ENCODE measurements at places on chromosomes 12 and 14.
A peak's percentile ranks its signal among the peaks of the same experiment; 100 is the strongest.

DNA sequence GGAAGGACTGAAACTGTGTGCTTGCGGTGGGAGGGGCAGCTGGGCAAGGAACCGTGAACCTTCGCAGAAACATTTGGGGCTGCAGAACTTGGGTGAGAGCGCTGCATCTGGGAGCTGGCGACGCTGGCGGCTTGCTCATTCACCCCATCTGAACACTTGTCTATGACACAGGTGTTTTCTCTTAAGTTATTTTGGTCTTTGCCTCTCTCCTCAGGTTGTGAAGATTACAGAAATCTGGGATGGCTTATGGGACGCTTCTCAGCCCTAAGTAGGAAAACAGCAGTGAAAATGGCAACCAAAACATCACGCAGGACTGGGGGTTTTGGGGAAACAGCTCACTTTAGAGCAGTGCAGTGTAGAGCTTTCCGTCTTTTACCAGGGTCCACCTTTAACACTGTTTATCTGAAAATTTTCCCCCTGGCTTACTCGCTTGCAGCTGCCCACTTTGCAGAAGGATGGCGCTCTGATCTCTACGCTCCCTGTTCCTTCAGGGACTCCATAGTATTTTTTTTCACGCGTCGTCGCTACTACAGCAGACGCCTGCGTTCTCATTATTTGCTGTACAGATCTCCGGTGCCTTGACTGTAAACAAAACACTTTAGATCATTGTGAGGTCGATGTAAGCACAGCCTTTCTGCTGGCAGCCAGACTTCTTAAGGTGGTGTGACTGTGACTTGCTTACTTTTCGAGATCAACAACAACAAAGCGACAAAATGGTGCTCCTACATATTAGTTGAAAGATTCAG lies 2.7 kb upstream of the CDKN1B start:
- DNase-seq: peak; percentile 66

GRCh38 chr14:50528000-50528399 lies 4.4 kb downstream of the MAP4K5 start:
- no peak for DNase-seq

DNA sequence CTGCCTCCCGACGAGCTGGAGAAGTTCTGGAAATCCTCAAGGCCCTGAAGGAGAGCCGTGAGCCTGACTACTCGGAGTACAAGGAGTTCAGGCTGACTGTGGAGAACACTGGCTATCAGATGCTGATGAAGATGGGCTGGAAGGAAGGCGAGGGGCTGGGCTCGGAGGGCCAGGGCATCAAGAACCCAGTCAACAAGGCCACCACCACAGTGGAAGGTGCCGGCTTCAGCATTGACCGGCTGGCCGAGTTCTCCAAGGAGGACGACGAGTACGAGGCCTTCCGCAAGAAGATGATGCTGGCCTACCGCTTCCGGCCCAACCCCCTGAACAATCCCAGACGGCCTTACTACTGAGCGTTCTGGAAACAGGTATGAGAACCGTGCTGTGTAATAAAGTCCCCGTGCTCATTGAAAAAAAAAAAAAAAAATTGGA lies 366.1 kb upstream of the ATXN7L3B start:
- no peak for DNase-seq

DNA sequence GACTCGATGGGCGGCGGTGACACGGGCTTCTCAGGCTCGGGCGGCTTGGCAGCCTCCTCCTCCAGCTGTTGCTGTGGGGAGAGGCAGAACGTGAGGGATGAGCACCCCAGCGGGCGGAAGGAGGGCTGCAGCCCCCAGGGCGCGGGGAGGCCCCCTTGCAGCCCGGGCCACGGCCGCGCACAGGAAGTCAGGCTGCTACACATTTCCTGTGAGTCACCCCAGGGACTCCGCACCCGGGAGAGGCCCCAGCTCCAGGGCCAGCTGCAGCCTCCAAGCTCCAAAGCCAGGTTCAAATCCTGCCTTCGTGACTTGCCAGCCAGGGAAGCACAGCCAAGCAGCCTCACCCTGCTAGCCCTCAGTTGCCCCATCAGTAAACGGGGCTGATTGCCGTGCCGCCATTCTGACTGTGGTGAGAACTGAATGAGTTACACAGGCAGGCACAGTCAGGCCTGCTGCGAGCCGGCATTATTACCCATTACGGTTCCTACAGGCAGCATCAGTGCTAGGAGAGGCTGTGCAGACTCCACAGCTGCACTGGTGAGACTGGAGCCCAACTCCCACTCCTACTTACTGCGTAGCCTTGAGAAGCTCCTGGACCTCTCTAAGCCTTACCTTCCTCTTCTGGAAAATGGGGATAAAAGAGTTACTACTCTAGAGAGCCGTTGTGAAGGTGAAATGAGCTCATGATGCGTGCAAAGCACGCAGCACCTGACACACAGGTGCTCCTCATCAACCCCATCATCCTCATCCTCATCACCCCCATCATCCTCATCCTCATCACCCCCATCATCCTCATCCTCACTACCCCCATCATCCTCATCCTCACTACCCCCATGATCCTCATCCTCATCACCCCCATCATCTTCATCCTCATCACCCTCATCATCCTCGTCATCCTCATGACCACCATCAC lies 100.9 kb downstream of the NCOR2 start:
- no peak for DNase-seq

DNA sequence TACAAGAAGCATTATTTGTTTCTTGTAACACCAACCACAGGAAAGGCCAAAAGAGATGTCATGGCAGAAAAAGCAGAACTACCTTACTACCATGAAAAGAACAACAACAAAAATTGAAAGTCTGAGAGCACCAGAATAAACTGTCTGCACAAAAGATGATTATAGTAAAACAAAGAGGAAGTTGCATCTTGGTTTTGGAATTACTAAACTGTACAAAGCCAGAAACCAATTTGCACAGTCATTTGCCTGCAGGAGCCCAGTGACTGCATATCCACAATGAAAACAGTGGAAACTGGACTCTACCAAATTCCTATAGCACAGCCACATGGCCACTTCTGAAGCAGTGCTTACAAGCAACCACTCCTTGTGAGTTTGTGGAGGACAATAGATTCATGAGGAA lies 276.2 kb downstream of the SSPN start:
- no peak for DNase-seq

DNA sequence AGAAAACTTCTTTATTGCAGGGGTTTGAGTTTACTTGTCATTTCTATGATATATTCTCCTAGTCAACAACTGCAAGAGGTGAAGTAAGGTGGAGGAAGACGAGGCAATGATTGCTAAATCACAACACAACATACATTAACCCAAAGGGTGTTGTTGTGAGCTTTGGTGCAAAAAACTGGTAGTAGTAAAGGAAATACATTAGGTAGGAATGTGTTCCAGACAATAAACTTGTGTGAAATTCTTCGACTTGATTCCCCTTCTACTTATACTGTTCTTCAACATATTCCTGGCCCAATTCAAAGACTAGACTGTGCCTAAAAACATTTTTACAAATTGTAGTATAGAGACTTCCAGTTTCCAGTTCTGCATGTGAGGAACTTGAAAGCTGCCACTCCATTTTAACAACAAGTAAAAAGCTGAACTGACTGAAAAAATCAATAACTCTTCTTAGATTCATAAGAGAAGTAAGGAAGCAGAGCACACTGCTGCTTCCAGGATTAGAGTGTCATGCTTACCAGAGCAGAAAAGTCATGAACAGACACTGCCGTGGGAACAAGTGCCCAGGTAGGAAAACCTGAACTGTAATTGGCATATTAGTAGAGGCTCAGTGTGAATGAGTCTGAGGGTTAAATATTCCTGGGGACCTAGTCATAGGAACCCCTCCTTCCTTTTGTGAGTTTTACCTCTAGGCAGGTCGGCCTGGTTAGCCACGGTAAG lies 22.2 kb downstream of the COX8C start:
- no peak for DNase-seq

DNA sequence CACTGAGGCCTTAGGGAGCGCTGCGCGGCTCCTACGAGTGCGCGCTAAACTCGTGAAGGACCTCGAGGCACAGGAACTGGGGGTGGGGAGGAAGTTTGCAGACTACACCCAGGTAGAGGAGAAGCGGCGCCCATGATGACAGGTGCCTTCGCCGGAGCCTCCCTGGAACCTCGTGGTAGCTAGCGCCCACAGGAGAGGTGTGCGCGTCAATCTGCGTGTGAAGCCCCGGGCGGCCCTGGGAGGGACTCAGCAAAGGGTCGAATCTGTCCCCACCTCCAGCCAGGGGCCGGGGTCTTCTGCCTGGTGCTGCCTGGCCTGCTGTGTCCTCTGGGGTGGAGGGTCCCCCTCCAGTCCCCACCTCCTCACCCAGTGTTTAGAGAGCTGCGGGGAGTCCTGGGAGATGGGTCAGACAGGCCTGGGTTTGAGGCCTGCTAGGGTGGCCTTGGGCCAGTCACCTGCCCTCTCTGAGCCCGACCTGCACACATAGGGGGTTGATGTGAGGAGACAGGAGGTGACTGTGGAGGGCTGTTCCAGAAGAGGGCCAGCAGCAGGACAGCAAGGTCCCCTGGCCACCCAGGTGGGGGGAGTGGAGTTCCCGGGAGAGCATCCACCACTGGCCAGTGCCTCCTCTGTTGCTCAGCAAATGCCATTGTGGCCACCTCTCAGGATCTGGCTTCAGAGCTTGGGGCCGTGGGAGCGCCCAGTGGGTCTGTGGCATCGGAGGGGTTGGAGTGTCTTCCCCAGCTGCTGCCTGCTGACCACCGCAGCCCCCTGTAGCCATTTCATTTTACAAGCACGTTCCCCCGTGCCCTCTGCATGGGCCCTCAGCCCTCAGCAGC lies 20.2 kb upstream of the KIF26A start:
- no peak for DNase-seq

DNA sequence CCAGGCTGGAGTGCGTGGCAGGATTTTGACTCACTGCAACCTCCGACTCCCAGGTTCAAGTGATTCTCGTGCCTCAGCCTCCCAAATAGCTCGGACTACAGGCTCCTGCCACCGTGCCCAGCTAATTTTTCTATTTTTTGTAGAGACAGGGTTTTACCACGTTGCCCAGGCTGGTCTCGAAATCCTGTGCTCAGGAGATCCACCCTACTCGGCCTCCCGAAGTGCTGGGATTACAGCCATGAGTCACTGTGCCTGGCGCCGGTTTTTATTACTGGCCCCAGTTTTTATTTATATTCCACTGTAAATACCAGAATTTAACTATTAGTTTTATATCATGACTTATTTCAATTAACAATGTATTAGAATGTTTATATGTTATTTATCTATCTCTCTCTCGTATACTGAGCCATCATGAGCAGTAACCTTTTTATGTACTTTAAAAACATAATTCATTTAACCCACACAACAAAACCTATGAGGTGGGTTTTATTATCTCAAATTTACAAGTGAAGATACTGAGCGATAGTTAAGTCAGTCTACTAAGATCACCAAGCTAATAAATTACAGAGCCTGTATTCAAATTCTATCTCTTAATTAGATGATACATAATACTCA lies 47.8 kb downstream of the HECTD1 start:
- no peak for DNase-seq

GRCh38 chr14:100982762-100983161 lies 79.2 kb upstream of the RTL1 start:
- DNase-seq: no peak

DNA sequence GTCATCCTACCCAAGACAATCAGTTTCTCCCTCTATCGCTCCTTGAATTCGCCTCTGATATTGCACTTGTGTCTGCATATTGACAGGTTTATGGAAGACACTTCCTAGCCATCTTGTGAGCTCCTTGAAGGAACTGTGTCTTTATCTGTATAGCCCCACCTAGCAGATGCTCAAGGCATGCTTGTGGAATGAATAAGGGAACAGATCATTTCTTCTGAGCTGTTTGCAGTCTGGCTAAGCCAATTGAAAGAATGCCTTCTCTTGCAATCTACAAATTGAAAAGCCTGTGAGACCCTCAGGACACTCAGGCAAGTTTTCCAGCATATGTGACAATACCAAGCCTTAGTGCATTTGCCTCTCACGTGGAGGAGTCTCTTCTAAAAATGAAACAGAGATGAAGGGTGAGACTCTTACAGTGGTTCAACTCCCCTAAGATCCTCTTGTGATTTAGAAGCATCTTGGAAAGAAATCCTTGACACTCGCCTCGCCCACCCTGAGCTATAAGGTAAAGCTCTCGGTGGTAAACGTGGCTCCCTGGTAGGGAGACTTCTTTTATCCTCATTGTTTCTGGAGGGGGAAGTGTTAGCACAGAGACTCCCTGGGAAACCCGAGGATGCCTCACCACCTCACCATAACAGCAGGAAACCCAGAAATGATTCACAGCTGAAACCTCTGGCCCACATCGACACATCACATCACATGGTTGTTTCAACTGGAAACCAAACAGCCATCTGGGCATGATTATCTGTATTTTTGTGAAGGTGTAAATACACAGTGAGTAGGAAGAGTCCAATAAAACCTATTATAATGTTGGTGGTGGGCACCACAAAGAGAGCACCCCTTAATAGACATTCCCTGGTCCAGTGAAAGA lies 112.3 kb upstream of the BCL2L14 start:
- DNase-seq: no peak

- no peak for DNase-seq
Observed at GRCh38 chr14:93970965-93971634, 5.3 kb downstream of the ASB2 start.

GRCh38 chr14:20580242-20580641 lies 7.6 kb downstream of the RNASE11 start:
- DNase-seq: no peak

DNA sequence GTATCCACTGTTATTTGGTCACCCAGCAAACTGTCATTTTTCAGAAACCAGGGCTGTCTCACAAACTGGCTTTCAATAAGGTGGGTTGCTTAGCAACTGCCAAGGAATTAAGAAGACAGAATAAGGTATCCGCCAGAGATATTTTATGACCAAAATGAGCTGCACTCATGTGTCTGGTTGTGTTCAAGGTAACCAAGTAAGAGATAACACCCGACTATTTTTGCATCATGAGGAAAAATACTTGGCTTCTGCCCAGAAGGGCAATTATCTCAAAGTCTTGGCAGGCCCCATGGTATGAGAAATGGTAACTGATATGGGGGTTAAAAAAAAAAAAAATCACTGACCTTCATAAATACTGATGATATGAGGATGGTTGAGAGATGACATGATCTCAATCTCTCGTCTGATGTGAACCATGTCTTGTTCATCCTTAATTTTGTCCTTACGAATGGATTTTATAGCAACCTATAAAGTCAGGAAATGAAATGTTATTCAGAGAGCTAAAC lies 32.6 kb downstream of the NUAK1 start:
- peak; percentile 80 for DNase-seq

- no peak for DNase-seq
Observed at GRCh38 chr14:90715993-90716392, 100.2 kb downstream of the TTC7B start.

- DNase-seq: no peak
Observed at GRCh38 chr14:100048786-100049185, 16.4 kb upstream of the EVL start.

DNA sequence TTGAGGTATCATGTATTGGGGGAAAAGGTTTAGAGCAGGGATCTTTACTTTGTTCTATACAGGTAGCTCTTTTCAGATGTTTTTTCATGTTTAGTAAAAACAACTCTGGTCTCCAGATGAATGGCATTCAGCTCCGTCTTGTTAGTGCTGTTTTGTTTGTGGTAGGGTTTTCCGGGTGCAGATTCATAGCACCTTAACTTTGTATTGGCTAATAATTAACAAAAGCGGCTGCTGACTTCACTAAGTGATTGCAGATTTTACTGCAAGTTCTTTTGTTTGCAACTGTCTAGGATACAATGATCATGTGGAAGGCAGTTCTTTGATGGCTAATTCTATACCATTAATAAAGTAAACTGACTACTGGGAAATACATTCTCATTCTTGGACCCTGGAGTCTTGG lies 32.2 kb upstream of the BHLHE41 start:
- no peak for DNase-seq

All from NCI-H1092 treated with DMSO at 0.1 percent for 48 hours (cell line).